ENCODE measurements at places on chromosomes 6 and 20.

GRCh38 chr6:139250296-139251044 is 41.3 kb downstream of the TXLNB start:
- DNase-seq, result peak; percentile 46

GRCh38 chr20:45951925-45952834 is 17.7 kb downstream of the PCIF1 start:
- DNase-seq, result no peak

DNA sequence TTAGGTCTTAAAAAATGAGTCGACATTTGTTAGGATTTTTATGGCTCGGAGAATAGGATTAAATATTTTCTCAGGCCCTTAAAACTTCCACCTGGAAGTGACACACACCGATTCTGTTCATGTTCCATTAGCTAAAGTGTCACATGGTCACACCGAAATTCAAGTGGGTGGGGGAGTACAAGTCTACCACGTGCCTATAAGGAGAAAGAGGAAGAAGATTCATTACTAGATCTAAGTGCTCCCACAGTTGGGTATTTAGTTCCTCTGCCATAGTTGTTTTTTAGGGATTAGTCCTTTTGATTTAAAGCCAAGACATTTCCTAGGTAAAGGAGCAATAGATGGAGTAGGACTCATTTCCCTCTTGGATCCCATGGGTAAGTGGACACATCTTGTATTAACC is 4.9 kb upstream of the TOX2 start:
- DNase-seq, result no peak

GRCh38 chr6:23797041-23797440 is 329.0 kb upstream of the NRSN1 start:
- no peak for DNase-seq

DNA sequence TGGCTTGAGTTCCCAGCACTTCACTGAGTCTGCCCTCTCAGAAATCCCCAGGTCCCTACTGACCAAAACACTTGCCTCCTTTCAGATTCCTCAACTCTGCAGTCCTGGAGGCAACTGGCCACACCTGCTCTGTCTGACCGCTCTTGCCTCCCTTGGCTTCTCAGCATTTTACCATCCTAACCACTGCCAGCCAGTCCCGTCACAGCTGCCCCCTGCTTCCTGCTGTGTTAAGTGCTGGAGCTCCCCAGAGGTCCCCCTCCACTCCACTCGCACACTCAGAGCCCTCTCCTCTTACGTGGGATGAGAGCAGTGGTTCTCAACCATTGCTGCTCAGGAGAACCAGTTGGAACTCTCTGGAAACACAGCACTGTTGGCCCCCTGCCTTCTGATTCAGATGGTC is 20.5 kb downstream of the ADAT2 start:
- DNase-seq, result no peak

DNA sequence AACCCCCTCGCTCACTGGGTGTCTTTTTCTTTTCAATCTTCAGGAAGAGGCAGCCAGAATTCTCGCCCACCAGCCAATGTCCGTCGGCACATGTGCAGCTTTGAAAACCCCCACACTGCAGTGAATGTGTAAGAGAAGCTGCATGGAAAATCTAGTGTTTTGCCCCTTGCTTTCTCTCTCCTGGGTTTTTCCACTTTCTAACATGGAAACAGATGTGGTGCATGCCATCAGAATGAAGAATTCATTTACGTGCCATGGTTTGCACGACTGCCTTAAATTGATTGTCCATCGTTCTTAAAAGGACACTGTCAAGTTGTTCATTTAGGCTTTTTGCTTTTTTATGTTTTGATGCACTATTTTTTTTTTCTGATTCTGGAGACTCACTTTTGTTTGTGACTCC is 117.1 kb upstream of the RAB32 start:
- peak; percentile 26 for DNase-seq
